ENCODE measurements at places on chromosomes 7 and 10.
A peak's percentile ranks its signal among the peaks of the same experiment; 100 is the strongest.

GRCh38 chr7:111238886-111239285 is 148.0 kb downstream of the LRRN3 start:
- DNase-seq, result no peak

GRCh38 chr10:28307267-28307666 is 4.4 kb upstream of the MPP7 start:
- DNase-seq, result no peak

- no peak for DNase-seq
Measured at GRCh38 chr7:157684909-157685429, 348.2 kb downstream of the DNAJB6 start.

DNA sequence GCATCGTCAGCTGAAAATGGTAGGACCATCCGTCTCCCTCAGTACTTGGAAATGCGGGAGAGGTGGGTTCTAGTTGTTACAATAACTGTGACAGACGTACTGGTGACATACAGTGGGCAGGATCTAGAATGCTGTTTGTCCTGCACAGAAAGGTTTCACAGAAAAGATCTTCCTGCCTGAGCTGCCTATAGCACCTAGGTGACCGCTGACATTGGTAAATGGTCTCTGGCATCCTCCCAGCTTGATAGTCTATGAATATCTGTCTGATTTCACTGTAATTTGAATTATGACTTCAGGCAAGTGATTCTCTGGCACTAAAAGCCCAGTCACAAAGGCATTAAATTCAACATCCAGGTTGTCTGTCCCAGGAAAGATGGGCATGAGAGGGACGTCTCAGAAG is 38.2 kb upstream of the CCDC3 start:
- no peak for DNase-seq

DNA sequence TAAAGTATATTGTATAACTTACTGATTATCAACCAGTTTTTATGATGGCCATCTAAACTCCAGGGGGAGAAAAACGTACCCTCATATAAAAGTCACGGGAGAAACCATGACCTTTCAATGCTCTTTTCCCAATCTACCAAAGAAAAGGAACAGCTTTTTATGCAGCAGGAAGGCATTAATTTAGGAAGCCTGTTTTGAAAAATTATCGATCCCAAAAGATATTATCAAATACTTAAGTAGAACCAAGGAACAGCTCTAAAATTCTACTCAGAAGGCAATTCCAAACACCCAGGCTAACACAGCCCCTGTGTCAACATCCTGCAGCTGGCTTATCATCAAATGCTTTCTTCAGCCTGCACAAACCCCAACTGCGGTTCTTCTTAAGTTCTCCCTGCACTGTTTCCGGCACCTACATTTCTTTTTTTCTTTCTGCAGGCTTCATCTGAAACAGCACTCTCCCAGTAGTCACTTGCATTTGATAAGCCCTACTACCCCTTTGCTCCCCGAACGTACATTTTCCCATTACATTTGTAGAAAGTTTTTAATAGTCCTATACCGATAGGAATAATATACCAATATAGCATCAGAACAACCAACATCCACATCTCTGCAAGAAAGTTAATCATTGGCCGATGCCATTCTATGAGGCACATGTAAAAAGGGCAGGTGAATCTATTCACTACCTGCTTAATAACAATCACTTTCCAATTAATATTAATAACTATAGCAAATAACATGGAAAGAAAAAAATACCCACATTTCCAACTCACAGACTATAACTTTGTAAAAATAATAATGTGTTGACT is 47.9 kb downstream of the PIP4K2A start:
- DNase-seq, result peak; percentile 96

DNA sequence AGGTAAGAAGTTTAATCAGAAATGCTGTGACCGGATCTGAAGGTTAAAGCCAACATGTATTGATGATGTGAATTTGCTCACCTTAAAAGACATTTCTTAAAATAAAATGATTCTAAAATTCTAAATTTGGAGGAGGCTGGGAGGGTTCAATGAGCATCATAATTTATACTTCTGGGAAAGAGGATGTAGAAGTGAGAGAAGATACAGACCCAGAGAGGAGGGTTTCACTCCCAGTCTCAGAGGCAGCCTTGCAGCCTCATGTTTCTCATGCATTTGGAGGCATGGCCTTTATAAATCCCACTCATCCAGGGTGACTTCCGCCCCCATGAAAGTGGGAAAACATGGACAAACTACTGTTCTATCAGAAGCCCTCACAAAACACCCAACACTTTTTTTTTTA is 305.6 kb upstream of the PITRM1 start:
- DNase-seq, result no peak

GRCh38 chr7:155053002-155053401 is 17.1 kb upstream of the HTR5A start:
- DNase-seq, result no peak

GRCh38 chr10:521261-522250 is 167.9 kb downstream of the DIP2C start:
- no peak for DNase-seq

DNA sequence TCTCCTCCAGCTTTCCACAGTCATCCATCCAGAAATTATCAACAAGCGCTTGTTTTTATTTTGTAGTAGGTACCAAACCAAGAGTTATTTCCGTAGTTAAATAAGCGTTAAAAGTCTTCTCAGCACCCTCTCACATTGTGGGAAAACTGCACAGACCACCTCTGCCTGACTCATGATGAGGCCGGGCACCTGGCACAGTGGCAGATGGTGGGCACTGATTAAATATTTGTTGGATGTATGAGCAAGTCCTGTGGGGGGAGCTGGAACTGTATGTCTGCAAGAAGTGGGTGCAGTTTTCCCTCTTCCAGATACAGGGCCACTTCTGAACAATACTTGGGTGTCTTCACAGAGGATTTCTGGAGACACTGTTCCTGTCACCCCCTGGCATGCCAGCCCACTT is 5.3 kb upstream of the REPIN1 start:
- DNase-seq, result no peak
